ENCODE measurements at places on chromosomes 3 and 15. TPM values are rescaled to one million over a fixed set of nuclear protein-coding genes. Genes with fewer than 3 reads are reported as not detected.

DNA sequence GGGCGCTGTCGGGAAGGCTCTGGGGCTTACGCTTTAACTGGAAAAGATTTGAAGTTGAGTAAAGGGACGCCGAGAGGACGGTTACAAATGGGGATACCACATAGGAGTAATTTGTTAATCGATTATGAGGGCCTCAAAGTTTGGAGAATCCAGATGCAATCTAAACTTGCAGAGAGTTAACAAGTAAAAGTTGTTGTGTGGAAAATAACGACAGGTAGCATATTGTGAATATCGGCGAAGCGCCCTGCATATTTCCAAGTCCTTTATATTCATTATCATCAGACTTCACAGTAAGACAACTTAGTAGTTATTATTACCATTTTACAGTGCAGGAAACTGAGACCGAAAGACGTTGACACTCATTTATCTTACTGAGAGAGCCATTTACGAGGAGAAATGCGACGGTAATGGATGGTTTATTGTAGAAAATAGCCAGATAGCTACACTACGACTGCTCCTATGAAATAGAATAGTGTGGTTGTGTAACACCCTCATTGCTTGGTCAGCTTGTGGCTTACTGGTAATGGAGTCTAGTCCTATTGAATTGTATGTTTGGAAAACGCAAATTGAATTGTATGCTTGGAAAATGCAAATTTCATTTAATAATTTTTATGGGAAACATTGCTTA is 700 bp downstream of the MKRN2 start:
- peak; percentile 40 for DNase-seq

ALS2CL gene
- 5.8 TPM for total RNA-seq

DNA sequence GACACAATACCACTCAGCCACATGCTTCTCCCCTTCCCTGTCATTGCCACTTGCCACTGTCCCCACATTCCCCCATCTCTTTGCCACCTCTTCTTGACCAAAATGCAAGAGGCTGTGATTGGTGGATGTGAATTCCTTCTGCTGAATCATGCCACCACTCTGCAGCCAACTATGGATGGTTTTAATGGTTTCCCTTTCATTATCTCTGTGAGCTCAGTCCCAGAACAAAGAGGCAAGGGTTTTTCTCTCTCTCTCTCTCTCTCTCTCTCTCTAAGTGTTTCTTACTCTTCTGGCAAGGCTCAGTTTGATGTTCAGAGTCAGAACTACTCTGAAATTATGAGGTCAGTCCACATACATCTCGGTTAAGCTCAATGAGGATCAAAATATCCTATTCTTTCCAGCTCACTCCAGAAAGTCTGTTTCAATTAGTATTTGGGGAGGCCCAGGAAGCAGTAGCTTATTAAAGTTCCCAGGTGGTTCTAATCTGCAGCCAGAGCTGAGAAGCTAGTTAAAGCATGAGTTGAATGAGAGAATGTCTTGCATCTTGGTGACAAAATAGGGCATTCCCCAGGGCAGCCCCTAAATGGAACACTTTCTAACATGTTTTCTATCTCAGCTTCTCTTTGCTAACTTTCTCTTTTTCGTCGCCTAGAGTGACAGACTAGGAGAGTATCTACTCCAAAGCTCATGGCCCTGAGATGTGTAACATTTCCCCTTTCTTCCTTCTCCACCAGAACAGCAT is 8.5 kb upstream of the ILDR1 start:
- DNase-seq, result peak; percentile 8

CFAP20DC gene
- 0.65 TPM for total RNA-seq

DNA sequence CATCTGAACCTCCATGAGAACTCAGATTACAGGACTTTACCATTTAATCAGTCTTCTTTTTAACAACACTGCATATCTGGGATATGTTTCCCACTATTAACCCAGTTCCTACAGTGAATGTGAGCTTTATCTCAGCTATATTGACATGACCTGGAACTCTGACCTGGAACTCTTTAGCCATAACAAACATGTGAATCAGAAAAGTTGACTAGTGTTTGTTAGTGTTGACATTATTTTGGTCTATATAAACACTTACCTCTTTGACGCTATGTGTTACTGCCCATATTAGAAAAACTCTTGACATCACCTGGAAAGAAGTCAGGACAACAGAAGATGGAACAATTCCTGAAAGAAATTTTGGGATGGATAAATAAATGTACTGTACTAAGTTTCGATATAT is 56.7 kb downstream of the HACD2 start:
- no peak for DNase-seq

Measured in lung microvascular endothelial cell (primary cell).